ENCODE measurements at places on chromosomes 12 and 14.
A peak's percentile ranks its signal among the peaks of the same experiment; 100 is the strongest.

GRCh38 chr12:107921062-107921461 lies 146.6 kb downstream of the ASCL4 start:
- no peaks in the 10 kb centered on the region for H3K4me1 ChIP-seq
- H3K27ac ChIP-seq = no peak overlapping the region
- H3K27me3 ChIP-seq = peaks cover 17% of the 10 kb centered on the region
- no peaks in the 10 kb centered on the region for H3K36me3 ChIP-seq
- no peak for DNase-seq

DNA sequence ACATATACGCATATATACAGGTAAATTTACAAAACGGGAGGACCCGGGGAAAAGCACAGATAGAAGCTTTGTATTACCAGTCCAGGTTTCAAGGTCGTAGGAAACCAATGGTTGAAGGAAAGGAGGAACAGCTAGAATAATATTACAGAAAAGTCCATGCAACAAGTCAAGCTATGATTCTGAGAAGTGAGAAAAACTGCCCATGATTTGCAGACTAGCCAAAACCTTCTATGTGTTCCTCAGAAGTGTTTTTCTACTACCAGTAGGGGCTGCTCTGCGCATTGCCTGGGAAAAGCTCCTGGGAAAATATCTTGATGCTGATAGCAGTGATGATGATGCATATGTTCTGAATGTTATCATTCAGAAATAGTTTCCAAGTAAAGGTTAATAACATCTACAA lies 2.2 kb downstream of the PDZRN4 start:
- no peaks in the 10 kb centered on the region for H3K36me3 ChIP-seq
- H3K27ac ChIP-seq = peak overlapping the region; percentile 91
- H3K4me3 ChIP-seq = peak overlapping the region; percentile 69
- peaks cover 10% of the 10 kb centered on the region for H3K4me1 ChIP-seq

DNA sequence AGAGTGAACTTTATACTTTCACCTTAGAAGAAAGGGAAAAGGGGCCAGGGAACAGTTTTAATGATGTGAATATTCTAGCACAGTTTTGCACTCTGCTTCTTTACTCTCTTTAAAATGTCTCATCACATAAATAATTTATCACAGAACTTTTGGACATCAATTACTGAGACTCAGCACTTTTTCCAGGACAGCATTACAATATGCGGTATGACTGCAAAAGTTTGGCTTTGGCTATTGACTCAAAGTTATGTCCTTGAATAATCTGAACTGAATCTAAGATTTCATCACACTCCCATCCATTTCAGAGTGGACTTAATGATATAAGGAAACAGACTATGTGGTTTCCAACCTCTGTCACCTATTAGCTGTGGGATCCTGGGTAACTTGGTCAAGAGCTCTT lies 11.7 kb downstream of the CCER1 start:
- no peak overlapping the region for H3K27ac ChIP-seq
- no peak for DNase-seq
- no peak overlapping the region for H3K4me3 ChIP-seq
- H3K36me3 ChIP-seq = no peaks in the 10 kb centered on the region
- no peaks in the 10 kb centered on the region for H3K4me1 ChIP-seq
- no peaks in the 10 kb centered on the region for H3K27me3 ChIP-seq

DNA sequence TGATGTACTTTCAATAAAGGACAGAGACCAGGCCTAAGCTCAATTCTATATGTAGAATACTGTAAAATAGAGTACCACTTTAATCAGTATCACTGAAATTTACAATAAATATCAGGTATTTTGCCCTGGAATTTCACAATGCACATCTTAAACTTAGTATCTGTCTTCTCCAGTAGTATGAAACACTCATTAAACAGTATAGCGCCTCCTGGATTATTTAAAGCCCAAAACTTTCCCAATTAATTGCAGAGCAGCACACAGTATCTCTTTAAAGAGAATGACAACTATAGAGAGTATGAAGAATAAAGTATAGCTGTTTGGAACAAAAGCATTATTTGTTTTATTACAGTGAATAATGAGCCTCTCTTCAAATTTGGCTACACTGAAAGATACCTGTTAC lies 80.2 kb downstream of the BHLHE41 start:
- no peaks in the 10 kb centered on the region for H3K36me3 ChIP-seq
- peaks cover 19% of the 10 kb centered on the region for H3K4me1 ChIP-seq
- H3K27me3 ChIP-seq = no peaks in the 10 kb centered on the region
- DNase-seq = no peak

GRCh38 chr12:97397008-97397407 lies 65.6 kb upstream of the RMST start:
- no peaks in the 10 kb centered on the region for H3K27me3 ChIP-seq
- H3K27ac ChIP-seq = no peak overlapping the region
- no peak for DNase-seq
- no peak overlapping the region for H3K4me3 ChIP-seq
- H3K36me3 ChIP-seq = no peaks in the 10 kb centered on the region
- H3K4me1 ChIP-seq = no peaks in the 10 kb centered on the region

DNA sequence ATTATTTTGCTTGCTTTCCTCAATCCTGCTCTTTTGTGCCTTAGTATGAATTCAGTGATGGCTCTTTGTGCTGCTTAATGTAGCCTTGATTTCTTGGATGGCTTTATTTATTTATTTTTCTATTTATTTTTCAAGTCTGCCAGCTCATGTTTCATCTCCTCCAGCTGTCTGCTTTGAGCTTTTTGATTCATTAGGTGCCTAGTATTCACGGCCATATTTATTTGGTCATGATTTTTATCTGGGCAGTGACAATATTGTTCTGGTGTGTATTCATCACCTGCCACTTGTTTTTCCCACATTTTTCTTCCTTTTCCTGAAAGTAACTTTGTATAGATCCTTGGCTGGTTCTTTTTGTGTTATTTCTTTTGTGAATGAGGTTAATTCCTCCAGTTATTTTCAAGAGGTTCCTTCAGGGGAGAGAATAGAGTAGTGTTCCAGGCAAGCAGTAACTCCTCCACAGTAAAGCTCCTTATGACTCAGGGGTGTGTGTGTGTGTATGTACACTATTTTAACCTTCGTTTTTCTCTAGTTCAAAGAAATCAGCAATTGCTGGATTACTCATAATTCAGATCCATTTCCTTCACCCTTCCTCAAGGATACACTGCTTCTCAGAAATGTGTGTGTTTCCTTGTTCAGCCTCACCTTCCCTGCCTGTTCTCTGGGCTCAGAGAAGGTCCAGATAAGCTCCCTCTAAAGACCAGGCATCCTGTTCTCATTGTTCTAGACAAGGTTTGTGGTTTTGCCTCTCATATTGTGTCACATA lies 51.6 kb upstream of the PMCH start:
- no peaks in the 10 kb centered on the region for H3K4me1 ChIP-seq
- DNase-seq = no peak
- H3K36me3 ChIP-seq = no peaks in the 10 kb centered on the region
- H3K4me3 ChIP-seq = no peak overlapping the region

DNA sequence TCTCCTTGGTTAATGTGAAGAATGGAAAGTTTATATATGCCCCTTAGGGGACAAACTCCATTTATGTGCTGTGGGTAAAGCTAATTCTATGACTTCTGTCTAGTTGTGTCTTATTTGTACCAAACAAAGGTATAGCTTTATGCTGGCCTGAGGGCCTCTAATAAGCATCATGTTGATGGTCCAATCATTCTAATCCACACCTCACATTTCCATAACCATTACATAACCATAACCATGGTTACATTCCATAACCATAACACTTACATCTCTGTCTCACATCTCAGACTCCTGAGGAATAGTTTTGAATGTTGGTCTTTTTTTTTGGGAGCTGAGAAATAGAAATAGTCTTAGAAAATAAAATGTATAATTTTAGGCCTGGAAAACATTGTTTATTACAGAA lies 1097.1 kb downstream of the FLRT2 start:
- H3K4me1 ChIP-seq = no peaks in the 10 kb centered on the region
- H3K27me3 ChIP-seq = no peaks in the 10 kb centered on the region

- H3K36me3 ChIP-seq = no peaks in the 10 kb centered on the region
- no peaks in the 10 kb centered on the region for H3K4me1 ChIP-seq
- no peak overlapping the region for H3K4me3 ChIP-seq
- H3K27me3 ChIP-seq = no peaks in the 10 kb centered on the region
- H3K27ac ChIP-seq = no peak overlapping the region
- DNase-seq = no peak
Observed at GRCh38 chr12:32444895-32445294, 45.5 kb downstream of the FGD4 start.

DNA sequence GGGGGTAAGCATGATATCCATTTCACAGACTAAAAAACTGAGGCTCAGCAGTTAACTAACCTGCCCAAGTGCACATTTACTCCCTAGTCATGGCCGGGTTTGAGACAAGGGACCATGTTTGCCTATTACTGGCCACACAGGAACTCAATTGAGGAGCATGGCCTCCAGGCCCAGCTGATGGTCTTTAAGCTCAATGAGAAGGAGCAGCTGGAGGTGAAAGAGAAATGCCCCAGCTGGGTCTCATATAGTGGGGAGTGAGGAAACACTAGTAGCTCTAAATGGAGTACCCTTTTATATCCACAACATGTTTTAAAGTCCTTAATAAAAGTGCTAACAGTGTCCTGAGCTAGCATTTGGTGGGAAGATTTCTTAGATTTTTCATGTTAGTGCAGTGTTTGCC lies 1.6 kb downstream of the TDP1 start:
- H3K36me3 ChIP-seq = no peaks in the 10 kb centered on the region
- DNase-seq = no peak
- H3K4me3 ChIP-seq = no peak overlapping the region
- H3K27me3 ChIP-seq = no peaks in the 10 kb centered on the region

DNA sequence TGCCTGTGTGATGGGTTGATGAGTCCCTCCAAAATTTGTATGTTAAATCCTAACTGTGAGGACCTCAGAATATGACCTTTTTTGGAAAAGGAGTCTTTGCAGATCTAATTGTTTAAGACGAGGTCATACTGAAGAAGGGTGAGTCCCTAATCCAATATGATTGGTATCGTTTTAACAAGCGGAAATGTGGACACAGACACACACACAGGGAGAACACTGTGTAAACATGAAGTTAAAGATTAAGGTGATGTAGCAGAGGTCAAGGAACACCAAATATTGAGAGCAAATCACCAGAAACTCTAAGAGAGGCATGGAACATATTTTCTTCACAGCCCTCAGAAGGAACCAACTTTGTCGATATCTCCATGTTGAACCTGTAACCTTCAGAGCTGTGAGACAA lies 1106.7 kb downstream of the SLC6A15 start:
- no peaks in the 10 kb centered on the region for H3K36me3 ChIP-seq
- no peak overlapping the region for H3K4me3 ChIP-seq
- no peak overlapping the region for H3K27ac ChIP-seq
- no peak for DNase-seq
- H3K27me3 ChIP-seq = no peaks in the 10 kb centered on the region

- H3K27ac ChIP-seq = no peak overlapping the region
- peaks cover 6% of the 10 kb centered on the region for H3K4me1 ChIP-seq
- DNase-seq = no peak
- no peaks in the 10 kb centered on the region for H3K36me3 ChIP-seq
- H3K27me3 ChIP-seq = no peaks in the 10 kb centered on the region
Observed at GRCh38 chr12:124841558-124841945, 22.1 kb downstream of the SCARB1 start.

DNA sequence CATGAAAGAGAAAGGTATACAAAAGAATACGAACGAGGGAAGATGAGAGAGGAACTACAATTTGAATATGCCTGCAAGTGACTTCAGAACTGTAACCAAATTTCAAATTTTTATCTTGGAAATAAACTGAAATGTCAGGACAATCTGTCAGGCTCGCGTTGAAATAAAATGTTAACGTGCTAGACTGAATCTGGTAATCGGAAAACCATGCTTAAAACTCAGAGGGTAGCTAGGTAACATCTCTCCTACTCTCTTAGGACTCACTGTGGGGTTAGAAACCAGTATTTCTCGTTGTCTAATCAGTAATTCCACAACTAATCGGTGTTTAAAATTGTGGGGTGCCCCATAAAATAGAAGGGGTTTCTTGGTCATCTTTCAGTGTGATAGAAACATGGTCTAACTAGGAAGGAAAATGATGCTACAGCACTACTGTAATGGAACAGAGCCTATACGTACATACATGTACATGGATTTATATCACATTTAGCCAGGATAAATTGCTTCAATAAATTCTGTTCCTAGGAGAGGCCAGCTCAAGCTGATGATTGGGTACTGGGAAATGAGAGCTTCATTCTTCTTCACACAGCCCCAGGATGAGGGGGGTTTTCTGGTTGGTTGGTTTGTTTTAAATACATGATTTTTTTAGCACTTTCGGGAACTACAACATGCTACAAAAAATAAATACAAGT lies 23.9 kb downstream of the ATF7 start:
- no peak overlapping the region for H3K4me3 ChIP-seq
- peaks cover 28% of the 10 kb centered on the region for H3K4me1 ChIP-seq
- peak overlapping the region; percentile 56 for H3K27ac ChIP-seq
- H3K36me3 ChIP-seq = no peaks in the 10 kb centered on the region

- H3K36me3 ChIP-seq = peaks cover 18% of the 10 kb centered on the region
- H3K4me3 ChIP-seq = no peak overlapping the region
- H3K27ac ChIP-seq = no peak overlapping the region
- DNase-seq = no peak
Observed at GRCh38 chr12:112961074-112961473, 17.2 kb upstream of the OAS2 start.

DNA sequence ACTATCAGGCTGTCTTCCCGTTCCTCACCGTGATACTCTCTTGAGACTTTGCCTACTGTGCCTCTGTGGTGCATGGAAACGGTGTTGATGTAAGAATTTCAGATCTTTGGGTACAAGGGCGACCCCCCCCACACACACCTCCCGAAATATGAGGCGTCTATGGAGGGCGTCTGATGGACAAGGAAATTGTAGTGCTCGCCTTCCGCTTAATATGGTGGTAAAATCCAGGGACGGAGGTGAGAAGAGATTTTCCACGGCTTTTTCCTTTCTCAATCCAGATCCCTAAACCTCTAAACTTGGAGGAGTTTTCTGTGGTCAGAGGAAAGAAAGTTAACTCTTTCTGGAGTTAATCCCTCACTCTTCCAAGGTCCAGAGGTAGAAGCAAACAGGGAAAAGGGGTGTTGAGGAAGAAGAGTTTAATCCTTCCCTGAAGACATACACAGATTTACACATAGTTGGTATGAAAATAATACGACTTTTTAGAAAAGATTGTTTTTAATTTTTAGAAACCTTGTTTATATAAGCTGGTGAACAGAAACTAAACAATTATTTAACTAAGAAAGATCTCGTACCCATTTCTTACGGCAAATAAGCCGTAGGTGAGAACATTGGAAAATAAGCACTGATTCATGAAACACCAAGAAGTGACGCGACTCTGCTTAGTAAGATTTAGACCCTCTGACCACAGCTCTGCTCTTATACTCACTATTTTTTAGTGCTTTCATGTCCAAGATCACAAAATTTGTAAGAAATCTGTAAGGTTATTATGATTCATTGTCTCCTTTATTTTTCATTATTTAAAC lies 23.1 kb upstream of the RNASE12 start:
- peak overlapping the region; percentile 75 for H3K27ac ChIP-seq
- no peaks in the 10 kb centered on the region for H3K36me3 ChIP-seq
- DNase-seq = no peak
- peak overlapping the region; percentile 59 for H3K4me3 ChIP-seq
- no peaks in the 10 kb centered on the region for H3K27me3 ChIP-seq
- H3K4me1 ChIP-seq = no peaks in the 10 kb centered on the region
